Stimulated activated CD8-positive, alpha-beta memory T cell treated with anti-CD3 and anti-CD28 coated beads, Interleukin-7, amount 100 ng/mL, for 24 hours (primary cell): ENCODE measurements at places on chromosomes 5 and 9.

- DNase-seq: no peak
Measured at GRCh38 chr9:70601000-70601951, 186.8 kb upstream of the KLF9 start.

- DNase-seq: no peak
Measured at GRCh38 chr9:136200424-136200823, 4.5 kb downstream of the LHX3 start.

DNA sequence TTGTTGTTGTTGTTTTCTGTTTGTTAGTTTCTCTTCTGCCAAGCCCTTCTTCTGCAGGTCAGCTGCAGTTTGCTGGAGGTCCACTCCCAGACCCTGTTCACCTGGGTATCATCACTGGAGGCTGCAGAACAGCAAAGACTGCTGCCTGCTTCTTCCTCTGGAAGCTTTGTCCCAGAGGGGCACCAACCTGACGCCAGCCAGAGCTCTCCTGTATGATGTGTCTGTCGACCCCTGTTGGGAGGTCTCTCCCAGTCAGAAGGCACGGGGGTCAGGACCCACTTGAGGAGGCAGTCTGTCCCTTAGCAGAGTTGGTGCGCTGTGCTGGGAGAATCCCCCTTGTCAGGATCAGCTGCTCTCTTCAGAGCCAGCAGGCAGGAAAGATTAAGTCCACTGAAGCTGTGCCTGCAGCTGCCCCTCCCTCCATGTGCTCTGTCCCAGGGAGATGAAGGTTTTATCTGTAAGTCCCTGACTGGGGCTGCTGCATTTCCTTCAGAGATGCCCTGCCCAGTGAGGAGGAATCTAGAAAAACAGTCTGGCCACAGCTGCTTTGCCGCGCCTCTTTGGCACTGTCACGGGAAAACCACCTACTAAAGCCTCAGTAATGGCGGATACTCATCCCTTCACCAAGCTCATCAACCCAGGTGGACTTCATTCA lies 299.2 kb downstream of the EDIL3 start:
- DNase-seq: no peak

- no peak for DNase-seq
Measured at GRCh38 chr9:130666393-130667119, 2.2 kb downstream of the PRDM12 start.

DNA sequence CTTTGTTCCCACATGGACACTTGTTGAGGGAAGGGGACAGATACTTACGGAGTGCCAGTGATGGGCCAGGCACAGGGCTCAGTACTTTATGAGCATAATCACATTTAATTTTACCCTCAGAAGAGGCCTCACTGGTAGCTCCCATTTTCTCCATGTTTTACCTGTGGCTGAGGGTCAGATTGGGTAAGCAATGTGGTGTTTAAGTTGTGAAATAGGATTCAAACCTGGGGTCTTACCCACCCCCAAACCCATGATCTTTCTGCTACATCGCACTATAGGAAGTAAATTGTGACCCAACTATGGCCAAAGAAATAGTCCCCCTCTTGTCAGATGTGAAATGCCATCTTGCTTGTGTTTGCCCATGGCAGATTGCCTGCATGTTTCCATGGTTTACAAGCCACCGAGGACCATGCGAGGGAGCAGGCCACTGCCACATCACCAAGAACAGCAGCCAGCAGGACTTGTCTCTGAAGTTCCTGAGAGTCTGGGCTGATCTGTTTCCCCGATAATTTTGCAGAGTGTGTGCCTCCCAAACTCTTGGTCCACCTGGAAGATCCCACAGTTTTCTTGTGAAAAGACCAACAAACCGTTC lies 95.4 kb downstream of the MACROH2A1 start:
- no peak for DNase-seq

DNA sequence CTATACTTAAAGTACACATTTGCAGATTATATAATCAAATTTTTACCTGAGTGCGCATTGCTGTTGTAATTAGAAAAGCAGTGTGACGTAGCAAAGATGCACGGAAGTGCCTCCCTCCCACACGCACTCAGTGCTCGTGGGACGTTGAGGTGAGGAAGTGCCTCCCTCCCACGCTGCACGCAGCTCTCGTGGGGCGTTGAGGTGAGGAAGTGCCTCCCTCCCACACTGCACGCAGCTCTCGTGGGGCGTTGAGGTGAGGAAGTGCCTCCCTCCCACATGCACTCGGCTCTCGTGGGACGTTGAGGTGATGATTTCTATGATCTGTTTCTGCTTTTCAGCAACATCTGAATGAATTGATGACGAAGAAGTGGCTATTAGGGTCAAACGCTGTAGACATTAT lies 21.0 kb downstream of the EXOC3 start:
- DNase-seq: peak; percentile 36

DNA sequence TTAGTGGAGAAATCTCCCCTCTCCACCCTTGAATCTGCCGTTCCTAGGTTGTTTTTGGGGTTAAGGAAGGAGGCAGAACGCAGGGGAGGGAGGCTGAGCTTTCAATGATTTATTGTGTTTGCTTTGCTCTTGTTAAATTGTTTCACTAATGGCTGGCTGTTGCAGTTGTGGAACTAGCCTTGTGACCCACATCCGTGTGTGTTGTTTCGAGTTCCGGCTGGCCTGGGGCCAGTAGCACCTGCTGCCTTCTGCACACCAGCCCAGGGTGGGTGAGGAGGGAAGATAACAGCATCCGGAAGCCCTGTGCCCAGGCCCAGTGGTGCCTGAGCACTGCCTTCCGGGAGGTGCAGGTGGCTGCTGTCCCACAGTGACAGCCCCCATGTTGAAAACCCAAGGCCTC lies 3.6 kb downstream of the ERGIC1 start:
- no peak for DNase-seq

DNA sequence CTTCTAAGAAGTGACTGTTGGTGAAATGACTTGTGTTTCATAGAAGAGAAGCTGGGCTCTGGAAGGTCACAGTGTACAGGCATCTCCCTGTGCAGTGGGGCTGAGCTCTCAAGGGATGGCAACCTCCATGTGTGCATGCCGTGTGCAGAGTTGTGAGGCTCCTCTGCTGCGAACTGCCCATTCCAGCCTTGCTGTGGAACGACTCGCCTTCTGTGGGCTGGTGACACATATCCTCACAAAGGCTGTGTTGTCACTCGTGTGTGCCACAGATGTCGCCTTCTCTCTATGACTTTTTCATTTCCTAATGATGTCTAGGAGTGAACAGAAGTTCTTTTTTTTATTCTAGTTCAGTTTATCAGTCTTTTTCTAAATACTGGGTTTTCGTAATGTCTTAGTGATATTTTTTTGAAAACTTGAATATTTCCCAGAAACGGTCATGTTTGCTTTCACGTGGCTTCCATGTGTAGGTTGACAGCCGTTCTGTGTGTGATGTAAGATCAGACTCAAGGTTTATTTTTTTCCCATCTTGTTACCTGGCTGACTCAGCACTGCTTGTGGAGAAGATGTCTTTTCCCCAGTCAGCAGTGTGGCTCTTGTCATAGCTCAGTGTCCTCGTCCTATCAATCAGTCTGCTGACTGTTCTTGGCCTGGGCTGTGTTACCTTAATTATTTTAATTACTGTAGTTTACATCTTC lies 57.3 kb upstream of the CACNA1B start:
- no peak for DNase-seq

DNA sequence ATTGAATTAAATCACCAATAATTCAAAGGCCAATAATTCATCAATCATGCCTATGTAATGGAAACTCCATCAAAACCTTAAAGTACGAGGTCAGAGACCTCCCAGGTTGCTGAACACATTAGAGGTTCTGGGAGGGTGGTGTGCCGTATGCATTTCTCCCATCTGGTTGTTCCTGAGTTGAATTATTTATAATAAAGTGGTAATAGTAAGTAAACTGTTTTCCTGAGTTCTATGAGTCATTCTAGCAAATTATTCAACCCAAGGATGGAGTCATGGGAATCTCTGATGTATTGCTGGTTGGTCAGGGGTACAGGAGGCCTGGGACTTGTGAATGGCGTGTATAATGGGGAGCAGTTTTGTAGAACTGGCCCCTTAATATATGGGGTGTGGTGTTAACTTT lies 191.7 kb downstream of the CARTPT start:
- DNase-seq: no peak

GRCh38 chr9:112631313-112632070 lies 86.4 kb downstream of the INIP start:
- DNase-seq: no peak

DNA sequence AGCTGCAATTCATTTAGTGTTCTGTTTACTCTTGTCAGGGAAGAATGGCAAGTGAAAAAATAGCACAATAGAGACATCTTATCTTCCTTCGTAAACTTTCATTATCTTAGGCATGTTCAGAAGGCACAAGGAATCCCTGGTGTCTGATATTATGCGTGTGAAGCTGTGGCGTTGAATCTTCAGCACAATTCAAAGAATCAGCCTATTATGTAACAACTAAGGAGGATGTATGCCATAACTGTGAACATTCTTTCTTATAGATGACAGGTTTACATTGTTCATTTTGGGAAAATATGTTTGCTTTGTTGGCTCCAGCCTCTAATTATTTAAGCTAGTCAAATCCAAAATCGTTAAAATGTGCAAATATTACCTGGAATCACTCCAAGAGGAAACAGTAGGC lies 446.1 kb downstream of the ANXA1 start:
- DNase-seq: no peak

- no peak for DNase-seq
Measured at GRCh38 chr5:107388141-107388861, 282.4 kb downstream of the EFNA5 start.

DNA sequence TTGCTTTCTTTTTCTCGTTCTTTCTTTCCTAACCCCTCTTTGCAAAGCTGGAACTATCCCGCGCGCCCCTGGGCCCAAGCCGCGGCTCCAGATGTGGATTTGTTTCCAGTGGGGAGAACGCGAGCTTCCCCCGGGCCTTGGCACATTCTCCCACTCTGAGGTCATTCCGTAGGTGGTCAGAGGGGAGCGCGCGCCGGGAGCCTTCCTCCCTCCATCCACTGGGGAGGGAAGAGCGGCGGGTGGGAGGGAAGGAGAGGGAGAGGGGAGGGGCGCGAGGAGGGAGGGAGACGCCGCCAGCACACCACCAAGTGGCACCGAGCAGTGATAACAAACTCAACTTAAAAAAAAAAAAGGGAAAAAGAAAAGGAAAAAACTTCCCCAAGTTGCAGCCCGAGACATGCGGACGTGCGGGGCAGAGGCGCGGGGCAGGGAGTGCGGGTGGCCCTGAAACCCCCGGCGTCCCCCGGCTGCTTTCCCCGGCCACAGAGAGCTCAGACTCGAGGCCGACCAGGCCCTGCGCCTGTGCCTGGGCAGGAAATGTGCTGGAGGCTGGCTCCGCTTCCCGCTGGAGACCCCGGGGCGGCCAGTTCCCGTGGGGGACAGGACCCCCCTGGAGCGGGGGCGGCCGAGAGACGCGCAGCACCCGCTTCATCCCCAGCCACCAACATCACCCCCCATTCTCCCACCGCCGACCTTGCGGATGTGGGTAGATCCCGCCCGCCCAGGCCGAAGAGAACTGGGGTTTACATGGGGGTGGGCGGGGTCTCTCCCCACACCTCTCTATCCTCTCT lies 3.1 kb downstream of the IER5L start:
- no peak for DNase-seq

- DNase-seq: no peak
Measured at GRCh38 chr5:2240118-2240904, 357.6 kb upstream of the IRX4 start.

DNA sequence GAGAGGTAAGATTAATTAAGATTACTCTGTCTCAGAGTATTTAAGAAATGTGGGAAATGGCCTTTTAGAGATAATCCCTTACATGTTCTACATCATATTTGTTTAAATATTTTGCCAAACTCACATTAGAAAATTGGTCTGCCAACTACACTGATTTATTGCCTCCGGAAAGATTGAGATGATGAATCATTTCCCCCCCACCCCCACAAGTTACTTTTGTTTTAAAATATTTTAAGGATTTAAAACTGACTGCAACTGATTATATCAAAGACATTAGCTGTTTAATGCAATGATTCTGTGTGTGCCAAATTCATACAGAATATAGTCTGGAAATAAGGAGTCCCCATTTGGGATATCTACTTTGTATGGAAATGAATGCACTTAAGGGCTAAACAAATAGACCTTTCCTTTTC lies 674.4 kb downstream of the PRR16 start:
- DNase-seq: no peak

DNA sequence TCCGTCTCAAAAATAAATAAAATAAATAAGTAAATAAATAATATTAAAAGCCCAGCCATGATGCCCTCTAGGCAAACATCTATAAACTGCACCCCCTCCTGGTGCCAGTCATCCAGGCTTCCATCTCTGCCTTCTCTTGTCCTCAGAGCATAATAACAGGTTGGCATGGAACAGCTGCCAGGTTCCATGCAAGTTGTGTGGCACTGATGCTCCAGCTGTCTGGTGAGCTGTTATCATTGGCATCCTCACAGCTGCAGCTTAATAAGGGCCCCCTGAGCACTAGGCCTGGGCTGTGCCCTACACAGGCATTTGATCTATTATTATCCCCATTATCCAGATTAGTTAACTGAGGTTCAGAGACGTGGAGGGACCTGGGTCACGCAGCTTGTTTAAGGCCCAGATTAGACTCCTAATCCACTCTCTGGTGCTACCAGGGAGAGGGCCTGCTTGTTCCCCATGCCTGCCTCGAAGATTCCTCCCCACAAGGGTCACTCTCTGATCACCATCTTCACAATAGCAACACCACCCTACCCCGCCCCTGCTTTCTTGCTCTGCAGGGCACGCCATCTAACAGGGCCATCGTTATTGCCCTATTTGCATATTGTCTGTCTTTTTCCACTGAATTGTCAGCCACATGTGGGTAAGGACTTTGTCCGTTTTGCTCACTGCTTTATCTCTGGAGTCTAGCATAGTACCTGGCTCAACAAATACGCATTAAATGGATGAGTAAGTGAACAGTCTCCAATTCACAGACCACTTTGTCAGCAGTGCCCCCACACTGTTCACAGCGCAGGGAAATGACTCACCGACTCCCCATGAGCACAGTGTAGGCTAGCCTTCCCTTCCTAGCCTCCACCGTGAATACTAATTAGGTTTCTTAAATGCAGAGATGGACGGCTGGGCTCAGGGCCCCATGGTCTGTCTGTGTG lies 1.5 kb upstream of the DNM1 start:
- no peak for DNase-seq

- DNase-seq: no peak
Measured at GRCh38 chr5:83270311-83270710, 193.0 kb downstream of the XRCC4 start.

DNA sequence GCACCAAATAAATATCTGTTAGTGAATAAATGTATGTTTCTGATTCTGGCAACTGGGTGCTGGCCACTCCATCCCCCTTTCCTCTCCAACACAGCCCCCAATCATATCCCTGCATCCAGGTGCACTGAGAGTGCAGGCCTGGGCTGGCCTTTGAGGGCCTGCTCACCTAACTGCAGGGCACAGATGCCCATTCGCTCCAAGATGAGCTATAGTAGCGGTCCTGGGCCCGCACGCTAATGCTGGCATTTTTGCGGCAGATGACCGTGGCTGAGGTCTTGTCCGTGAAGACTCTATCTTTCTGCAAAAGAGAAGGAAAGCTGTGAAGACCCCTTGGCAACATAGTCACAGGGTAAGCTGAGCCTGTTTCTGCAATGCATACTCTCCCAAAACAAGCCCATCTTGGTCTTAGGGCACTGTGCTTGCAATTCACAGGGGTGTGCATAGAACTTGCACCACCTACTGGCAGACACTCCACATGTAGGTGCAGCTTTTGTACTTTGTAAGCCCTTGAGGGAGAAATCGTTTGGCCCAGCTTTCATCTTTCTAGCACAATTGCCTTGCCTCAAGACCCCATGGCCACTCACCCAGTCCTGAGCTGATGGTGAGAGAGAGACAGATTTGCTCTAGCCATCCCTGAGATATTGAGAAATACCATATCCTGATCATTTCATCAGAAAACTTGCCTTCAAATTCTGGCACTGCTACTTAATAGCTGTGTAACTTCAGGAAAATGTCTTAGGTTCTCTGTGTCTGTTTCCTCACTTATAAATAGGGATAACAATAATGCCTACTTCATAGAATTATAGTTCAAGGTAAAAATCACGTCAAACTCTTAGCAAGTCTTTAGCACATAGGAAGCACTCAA lies 13.5 kb downstream of the IL12B start:
- no peak for DNase-seq
